ENCODE measurements at places on chromosomes 5 and 9.
A peak's percentile ranks its signal among the peaks of the same experiment; 100 is the strongest.

DNA sequence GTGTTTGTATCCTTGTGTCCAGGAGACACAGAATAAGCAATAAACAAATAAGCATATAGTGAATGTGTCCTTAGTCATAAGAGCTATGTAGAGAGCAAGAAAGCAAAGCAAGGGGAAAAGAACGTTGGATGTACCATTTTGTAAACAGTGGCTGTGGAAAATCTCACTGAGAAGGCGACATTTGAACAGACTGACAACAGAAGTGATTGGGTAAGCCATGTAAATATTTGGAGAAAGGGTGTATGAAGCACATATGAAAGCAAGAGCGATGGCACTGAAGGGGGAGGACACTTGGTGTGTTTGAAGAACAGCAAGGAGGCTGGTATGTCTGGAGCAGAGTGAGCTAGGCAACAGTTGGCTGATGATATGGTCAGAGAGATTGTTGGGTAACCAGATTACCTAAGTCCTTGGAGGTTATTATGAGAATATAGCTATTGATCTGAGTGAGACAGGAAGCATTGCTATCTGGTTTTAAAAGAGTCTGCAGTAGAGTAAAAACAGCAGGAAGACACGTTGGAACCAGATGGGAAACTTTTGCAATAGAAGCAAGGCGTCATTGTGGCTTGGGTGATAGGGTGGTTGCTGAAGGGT, 115.5 kb upstream of the IL7R start:
- no peak for DNase-seq

DNA sequence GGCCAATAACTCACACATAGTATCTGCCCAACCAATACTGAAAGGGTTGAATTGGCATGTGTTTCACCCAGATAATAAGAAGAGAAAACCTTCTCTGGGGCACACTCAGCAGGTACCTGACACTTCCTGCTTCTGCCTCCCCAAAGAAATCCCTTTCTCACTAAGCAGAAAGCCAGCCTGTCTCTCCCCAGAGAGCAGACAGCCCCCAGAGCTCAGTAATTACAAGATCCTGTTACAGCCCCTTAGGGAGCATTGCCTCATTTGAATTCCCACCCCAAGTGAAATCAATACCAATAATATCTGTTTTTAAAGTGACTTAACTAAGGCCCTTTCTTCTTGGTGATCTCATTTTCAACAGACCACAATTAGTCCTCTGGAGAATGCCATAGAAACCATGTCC, 38.5 kb upstream of the FOXI1 start:
- no peak for DNase-seq

DNA sequence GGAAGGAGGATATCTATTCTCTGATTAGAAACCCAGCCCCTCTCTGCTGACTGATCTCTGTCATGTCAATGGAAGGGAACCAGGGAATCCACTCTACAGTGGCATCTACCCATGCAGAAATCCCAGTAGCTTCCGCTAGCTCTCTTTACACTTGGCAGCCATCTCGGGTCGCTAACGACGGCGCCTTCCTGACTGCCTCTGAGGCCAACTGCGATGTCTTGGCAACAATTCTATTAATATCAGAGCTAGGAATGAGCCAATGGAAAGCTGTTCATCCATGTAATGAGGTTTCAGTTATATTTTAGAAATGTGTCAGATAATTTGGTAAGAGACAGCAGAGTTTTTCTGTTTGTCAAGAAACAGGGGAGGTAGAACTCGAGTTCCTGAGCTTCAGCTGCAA, 67.6 kb upstream of the ATP10B start:
- DNase-seq, result no peak

DNA sequence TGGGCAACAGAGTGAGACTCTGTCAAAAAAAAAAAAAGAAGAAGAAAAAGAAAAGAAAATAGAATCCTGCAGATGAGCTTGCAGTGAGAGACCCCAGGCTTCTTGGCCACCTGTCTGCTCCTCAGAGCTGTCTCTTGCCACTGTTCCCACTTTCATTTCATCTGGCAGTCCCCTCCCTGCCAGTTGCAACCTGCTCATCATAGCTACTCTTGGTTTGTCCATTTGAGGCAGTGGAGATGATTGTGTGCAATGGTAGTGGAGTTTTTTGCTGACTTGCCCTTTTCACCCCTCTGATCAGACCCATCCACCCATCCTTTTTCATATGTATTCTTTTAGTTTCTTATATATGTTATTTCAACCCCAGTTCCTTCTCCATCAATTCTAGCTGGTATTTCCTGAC, 28.7 kb downstream of the ANKRD33B start:
- DNase-seq, result no peak

DNA sequence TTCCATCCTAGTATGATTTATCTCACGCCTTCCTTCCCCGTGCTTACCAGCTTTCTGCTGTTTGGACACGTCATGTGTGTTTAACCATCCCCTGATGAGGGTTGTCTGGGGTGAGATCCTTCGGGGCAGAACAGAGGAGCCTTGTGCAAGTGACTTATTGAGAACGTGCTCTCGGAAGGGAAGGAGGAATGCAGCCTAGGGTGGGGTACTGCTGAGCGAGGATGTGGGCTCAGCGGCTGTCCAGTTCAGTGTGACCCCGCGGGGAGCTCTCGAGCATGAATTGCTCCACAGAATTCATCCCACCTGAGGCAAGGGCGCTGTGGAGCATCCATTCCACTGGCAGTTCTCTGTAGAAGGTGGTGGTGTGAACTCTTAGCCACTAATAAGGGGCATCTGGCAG, 4.0 kb downstream of the MYOZ3 start:
- no peak for DNase-seq

GRCh38 chr5:167049043-167049663, 1242.3 kb upstream of the WWC1 start:
- no peak for DNase-seq

GRCh38 chr9:35669331-35670145, 4.2 kb upstream of the CA9 start:
- no peak for DNase-seq

DNA sequence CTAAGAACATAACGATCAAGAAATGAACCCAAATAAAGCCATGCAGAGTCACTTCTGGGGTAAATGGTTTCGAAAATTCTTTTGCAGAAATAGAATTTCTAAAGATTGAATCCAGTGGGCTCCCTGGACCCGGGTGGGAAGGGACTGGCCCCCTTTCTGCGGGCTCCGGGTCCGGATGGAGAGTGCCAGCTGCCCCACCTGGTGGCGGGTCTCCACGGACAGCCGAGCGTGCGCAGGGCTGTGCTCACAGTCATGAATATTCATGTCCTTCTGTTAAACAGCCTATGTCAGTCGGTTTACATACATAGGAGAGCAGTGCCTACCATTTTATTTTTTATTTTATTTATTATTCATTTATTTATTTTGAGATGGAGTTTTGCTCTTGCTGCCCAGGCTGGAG, 4.7 kb upstream of the PPP1R26 start:
- peak; percentile 95 for DNase-seq

GRCh38 chr5:141529873-141530272, 41.0 kb downstream of the PCDHGC5 start:
- no peak for DNase-seq

DNA sequence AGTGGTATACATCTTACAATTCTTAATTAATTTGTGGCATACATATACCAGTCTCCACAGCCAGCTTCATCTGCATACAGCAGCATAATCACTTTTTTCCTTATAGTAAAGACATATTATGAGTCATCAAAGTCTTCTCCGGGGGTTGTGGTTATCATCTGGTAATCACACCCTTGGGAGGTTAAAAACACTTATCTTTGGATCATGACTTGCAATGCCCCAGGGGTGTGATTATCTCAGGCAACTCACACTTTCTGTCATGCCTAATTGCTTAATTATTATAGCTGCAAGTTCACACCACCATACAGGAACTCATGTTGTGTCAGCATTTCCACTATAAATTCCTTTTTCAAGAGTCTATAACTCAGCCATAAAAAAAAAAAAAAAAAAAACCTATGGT, 218.4 kb downstream of the ANXA1 start:
- DNase-seq, result no peak

- no peak for DNase-seq
Measured at GRCh38 chr5:79488058-79488457, 25.9 kb downstream of the HOMER1 start.

DNA sequence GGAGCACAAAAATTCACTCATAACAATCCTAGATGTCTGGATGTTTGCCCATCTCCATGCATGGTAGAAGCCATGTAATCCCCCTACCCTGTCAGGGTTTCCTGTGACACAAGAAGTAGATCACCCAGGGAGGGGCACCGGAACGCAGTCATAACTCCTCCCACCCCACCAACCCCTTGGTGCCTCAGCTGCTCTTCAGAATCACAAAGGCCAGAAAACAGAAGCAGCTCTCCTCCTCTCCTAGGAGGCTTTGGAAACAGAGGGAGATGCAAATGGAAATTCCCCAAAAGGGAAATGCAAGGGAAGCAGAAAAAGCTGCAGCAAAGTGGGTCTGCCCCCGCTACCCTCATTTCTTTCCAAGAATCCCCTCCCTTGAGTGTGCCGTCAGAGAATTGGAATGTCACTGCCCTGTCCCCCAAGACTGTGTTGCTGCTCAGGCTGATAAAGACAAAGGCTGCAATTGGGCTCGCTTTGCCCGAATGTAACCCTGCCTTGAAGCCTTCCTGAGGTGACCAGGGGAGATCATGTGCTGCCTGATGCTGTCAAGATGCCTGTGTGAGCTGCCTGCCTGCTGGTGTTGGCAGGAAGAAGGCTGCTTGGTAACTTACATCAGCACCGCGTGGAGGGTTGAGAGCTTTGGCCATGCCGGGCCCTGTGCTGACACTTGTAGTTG, 65.5 kb upstream of the ABCA1 start:
- DNase-seq, result peak; percentile 49
